ENCODE measurements at places on chromosomes 3 and 15.

- no peak for DNase-seq
Measured at GRCh38 chr3:11250902-11251806, 21.0 kb upstream of the ATG7 start.

- DNase-seq: no peak
Measured at GRCh38 chr15:34109797-34110663, 8.1 kb downstream of the PGBD4 start.

- no peak for DNase-seq
Measured at GRCh38 chr3:130242850-130243569, 102.5 kb upstream of the COL6A5 start.

DNA sequence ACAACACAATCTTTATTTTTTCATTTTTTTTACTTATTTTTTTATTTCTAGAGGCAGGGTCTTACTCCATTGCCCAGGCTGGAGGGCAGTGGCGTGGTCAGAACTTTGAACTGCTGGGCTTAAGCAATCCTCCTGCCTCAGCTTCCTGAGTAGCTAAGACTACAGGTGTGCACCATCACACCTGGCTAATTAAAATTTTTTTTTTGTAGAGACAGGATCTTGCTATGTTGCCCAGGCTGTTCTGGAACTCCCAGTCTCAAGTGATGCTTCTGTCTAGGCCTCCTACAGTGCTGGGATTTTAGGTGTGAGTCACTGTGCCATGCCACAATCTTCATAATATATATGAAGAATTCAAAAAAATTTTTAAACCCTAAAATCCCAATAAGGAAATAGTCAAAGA, 20.8 kb downstream of the HSPBAP1 start:
- no peak for DNase-seq

DNA sequence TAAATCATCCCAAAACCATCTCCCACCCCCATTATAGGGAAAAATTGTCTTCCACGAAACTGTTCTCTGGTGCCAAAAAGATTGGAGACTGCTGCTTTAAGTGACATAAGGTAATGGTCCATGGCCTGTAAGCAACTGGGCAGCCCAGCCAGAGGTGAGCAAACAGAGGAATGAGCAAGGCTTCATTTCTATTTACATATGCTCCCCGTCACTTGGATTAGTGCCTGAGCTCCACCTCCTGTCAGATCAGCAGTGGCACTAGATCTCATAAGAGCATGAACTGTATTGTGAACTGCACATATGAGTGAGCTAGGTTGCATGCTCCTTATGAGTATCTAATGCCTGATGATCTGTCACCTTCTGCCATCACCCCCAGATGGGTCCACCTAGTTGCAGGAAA, 1159.8 kb upstream of the ALCAM start:
- no peak for DNase-seq

- no peak for DNase-seq
Measured at GRCh38 chr15:78676424-78677110, 35.6 kb upstream of the CHRNB4 start.

DNA sequence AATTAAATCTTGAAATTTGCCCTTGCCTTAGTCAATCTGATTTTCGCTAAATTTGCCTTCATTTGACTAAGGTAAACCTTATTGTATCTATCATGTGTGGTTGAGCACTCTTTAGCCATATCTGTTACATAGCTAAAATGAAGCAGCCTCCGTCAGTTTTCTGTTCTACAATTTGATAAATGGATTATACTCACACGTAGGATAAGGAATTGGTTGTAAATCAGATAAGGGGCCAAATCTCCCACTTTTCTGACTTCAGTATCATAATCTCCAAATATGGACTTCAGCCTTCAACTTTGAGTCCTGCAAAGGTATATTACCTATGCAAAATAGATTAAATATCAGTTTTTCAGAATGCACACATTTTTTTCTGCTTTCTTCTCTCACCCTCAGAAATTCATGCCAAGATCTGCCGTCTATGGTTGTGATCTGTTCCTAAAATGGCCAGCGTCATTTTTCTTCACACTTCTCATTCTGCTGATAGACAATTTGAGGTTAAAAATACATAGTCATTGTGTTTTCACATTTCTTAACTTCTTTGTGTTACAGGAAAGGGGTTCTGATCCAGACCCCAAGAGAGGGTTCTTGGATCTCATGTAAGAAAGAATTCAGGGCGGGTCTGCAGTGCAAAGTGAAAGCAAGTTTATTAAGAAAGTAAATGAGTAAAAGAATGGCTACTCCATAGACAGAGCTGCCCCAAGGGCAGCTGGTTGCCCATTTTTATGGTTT, 36.9 kb downstream of the RAB8B start:
- no peak for DNase-seq
